ENCODE measurements at places on chromosomes 5 and 9.

DNA sequence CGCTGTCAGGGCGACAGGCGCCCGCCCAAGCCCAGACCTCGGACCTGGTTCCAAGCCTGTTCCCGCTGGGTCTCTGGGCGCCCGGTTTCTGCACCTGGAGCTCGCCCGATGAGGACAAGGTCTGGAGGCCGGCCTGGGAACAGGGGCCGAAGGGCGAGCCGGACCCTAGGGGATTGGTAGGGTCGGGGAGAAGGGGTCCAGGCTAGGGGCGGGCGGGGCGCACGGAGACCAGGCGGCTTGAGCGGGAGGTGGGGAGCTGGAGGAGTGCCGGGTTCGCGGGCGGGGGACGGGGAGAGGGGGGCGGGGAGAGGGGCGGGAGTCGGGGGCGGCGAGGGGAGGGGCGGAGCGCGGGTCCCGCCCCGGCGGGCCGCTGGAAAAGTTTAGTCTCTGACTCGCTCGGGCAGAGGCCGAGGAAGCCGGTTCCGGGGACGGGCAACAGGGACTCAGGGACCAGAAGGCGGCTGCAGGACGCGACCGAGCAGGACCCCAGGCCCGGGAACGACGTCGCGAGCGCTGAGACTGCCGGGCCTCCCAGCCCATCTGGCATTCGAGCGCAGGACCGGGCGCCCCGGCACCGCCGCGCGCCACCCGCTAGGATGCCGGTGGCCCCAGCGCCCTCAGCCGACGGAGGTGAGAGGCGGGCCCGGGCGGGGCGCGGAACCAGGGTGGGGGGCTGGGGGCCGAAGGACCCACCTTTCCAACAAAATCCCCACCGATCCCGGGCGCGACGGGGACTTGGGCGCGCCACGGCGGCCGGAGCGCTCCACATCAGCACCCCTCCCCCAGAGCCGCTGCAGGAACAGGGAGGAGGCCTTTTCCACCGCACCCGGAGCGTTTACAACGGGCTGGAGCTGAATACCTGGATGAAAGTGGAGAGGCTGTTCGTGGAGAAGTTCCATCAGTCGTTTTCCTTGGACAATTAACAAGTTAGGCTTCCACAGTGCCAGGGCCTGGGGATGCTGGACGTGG lies at the start of gene S1PR3:
TSS of gene S1PR3 (plus strand) at position 403 of the 969 bp plus-strand sequence. CDS start 9,733 bp downstream, outside the sequence.
- no peak within 1 kb of the TSS for H3K27ac ChIP-seq
- peak within 1 kb of the TSS; percentile 74 for H3K4me3 ChIP-seq
- no peaks in the 10 kb centered on the region for H3K4me1 ChIP-seq
- no peak for DNase-seq

- H3K27me3 ChIP-seq, result peaks cover 15% of the 10 kb centered on the region
- H3K4me3 ChIP-seq, result no peak overlapping the region
- no peak for DNase-seq
- no peaks in the 10 kb centered on the region for H3K36me3 ChIP-seq
These were observed 4.9 kb upstream of the AIF1L start for GRCh38 chr9:131091352-131091992.

- H3K27ac ChIP-seq, result no peak overlapping the region
- no peaks in the 10 kb centered on the region for H3K36me3 ChIP-seq
- no peak overlapping the region for H3K4me3 ChIP-seq
These were observed 124.2 kb upstream of the FSTL4 start for GRCh38 chr5:133736512-133736911.

GRCh38 chr5:58641533-58641932 lies 58.7 kb downstream of the RAB3C start:
- H3K27me3 ChIP-seq, result no peaks in the 10 kb centered on the region
- H3K27ac ChIP-seq, result no peak overlapping the region
- H3K36me3 ChIP-seq, result no peaks in the 10 kb centered on the region

DNA sequence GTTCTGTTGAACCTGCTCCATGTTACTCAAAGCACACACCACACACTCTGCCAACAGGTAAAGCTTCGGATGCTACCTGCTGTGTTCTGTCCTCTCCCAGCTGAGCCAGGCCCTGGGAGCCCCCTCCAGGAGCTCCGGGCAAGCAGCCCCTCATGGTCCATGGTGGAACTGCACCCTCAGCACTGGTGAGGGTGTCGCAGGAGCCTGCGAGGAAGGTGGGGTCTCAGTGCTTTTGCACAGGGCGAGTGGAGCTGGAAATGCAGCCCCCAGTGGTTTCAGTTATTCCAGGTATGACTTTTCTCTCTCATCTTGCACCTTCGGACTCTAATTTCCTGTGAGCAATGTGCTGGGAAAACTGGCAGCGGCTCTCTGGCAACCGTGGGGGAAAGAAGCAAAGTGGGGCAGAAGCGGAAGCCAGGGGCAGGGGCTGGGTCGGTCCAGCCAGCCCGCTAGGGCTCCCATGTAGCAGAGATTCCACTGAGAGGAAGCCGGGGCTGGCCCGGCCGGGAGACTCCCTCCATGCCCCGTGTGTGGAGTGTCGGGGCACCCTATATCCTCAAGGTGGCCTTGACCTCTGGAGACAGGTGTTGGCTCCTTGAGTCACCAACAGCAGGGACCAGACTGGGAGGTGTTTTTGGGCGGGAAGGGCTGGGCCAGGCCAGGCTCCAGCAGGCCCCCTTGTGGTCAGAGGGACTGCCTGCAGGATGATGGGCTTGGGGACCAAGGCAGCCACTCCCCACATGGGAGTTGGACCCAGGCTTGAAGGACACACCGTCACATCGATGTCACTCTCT lies 75.6 kb upstream of the PRSS3 start:
- no peaks in the 10 kb centered on the region for H3K27me3 ChIP-seq
- H3K4me1 ChIP-seq, result no peaks in the 10 kb centered on the region
- DNase-seq, result no peak
- no peaks in the 10 kb centered on the region for H3K36me3 ChIP-seq
- no peak overlapping the region for H3K4me3 ChIP-seq
